NCI-H2227 treated with DMSO at 0.1 percent for 48 hours (cell line): ENCODE measurements at places on chromosomes 1 and 21.

- no peak for DNase-seq
Measured at GRCh38 chr1:50490640-50491039, 67.4 kb upstream of the DMRTA2 start.

GRCh38 chr1:215530401-215530984 lies 36.6 kb upstream of the KCTD3 start:
- DNase-seq = no peak

- no peak for DNase-seq
Measured at GRCh38 chr1:1907098-1907736, 7.8 kb upstream of the CALML6 start.

- DNase-seq = no peak
Measured at GRCh38 chr1:112727716-112728115, 12.6 kb upstream of the PPM1J start.

DNA sequence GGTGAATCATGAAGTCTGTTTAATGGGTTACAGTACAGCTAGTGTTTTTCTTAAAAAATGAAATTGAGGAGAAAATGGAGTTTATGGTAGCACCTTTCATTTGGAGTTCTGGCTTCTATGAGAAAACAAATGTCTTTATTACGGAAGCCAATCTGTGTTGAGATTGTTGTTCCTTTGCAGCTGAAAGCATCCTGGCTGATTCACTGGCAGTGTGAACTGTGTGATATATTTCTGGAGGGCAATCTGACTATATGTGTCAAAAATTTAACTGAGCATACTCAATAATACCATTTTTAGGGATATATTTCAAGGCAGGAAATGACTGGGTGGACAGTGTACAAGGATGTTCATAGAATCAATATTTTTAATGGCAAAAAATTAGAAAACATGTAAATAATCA lies 46.6 kb upstream of the LYST start:
- no peak for DNase-seq

GRCh38 chr21:24955275-24955961 lies 651.9 kb downstream of the MRPL39 start:
- no peak for DNase-seq

GRCh38 chr21:44510508-44511218 lies 29.3 kb downstream of the KRTAP10-1 start:
- peak; percentile 3 for DNase-seq

GRCh38 chr1:56070601-56071000 lies 508.8 kb downstream of the PLPP3 start:
- no peak for DNase-seq

DNA sequence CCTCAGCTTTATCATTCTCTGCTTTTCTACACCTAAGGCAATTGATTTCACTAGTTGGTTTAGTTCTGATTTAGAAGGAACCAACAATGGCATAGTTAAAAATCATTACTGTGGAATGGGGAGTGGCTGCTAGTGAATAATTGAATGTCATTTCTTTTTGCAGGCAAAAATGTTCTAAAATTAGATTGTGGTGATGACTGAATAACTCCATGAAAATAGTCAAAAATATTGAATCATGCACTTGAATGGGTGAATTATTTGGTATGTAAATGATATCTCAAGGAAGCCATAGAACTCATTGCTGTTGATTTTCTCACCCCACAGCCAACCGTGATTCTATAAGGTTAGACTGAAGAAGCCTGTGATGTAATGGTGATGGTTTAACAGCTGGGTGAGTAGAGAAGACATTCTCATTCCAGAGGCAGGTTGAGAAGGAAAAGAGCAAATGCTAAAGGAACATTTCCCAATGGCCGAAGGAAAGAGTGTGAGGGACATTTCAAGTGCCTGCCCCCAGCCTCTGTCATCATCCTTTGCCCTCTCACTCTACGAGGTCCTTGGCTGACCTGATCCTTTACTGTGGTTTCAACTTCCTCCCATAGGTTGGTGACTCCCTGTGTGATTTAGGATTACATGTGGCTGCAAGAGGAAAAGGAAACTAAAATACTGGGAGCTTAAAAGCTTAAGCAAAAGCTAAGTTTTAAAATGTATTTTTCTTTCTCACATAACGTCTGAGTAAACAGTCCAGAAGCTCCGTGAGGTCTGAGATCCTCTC lies 12.5 kb downstream of the OVAAL start:
- DNase-seq = no peak

GRCh38 chr1:81224222-81224621 lies 576.5 kb upstream of the ADGRL2 start:
- DNase-seq = no peak

- no peak for DNase-seq
Measured at GRCh38 chr21:36902793-36903192, 63.7 kb downstream of the HLCS start.

DNA sequence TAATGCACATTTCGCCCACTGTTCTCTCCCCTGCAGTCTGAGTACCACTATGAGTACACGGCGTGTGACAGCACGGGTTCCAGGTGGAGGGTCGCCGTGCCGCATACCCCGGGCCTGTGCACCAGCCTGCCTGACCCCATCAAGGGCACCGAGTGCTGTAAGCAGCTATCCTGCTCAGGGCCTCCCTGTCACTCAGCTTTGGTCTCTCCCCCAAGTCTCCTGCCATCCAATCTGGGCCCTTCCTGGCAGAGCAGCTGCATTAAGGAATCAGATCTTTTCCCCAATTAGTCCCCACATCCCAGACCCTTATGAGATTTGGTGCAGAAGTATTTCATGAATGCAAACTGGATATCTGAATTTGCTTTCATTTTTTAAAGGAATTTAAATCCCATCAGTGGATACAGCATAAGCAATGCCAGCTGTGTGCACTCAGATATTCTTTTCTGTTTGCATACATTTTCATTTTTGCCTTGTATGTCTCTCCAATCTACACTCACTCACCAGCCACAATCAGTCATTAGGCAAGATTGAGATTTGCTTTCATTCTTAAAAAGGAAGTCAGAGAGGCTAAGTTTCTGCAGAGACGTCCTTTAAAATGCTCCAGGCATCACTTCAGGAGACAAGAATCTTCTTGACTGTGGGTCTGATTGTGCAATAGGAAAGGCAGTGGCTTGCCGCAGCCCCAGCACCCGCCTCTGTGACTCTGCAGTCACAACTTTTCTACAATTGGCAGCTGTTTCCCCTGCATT lies 48.1 kb downstream of the ELAPOR1 start:
- no peak for DNase-seq

DNA sequence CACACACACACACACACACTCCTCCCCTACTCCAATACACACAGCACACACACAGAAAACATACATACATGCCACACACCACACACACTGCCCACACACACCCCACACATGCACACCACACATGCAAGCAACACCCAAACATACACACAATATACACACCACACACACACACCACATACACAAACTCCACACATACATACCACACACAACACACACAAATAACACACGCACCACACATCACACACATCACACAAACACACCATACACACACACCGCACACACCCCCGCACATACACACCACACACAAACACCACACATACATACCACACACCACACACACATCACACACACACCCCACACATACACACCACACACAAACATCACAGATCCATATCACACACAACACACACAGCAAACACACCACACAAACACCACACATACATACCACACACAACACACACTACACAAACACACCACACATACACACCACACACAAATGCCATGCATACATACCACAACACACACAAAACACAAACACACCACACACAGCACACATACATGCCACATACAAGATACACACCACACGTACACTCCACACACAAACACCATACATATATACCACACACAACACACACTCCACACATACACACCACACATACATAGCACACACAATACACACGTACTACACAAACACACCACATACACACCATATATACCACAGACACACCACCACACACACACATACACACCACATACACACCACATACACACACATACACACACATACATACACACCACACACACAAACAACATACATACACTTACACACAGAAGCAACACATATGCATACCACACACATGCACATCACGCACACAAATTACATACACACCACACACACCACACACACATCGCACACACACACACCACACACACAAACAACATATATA lies 932 bp upstream of the RAB7B start:
- no peak for DNase-seq

- no peak for DNase-seq
Measured at GRCh38 chr1:88371436-88372023, 312.5 kb upstream of the PKN2 start.

- DNase-seq = no peak
Measured at GRCh38 chr21:26759731-26760130, 85.5 kb downstream of the ADAMTS1 start.

DNA sequence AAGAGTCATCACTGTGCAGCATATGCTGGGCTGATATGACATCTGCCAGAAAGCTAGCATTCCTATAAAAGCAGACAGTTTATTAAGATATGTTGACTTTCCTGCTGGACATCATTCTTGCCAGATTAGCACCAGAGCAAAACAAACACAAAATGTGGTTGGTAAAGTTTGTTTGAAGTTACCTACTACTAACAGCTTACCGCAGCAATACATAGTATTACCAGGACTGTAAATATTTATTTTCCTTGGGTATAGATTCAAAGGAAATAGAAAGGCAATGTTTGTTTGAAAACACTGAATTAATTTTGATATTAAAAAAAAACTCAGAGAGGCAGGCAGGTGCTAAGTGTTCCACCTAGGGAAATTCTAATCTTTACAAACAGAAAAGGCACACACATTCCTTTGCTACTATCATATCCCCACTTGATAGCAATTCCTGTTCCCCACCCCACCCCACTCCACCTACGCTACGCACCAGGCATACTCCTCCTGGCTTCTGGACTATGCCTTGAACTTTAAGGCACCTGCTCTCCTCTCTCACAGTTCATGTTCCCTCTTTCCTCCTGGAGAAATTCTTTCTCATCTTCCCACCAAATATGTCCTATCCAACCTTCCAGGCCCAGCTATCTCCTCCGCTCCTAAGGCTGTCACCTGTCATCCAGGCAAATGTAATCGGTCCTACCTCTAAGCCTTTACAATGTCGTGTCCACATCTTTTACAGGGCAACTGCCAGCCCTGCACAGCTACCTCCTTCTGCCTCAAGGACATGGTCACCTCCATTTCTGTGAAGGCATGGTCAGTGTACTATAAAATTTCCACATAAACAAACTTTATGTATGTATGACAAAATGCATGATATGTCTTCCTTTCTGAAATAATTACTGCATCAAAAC lies 34.7 kb downstream of the PTPN14 start:
- DNase-seq = no peak

DNA sequence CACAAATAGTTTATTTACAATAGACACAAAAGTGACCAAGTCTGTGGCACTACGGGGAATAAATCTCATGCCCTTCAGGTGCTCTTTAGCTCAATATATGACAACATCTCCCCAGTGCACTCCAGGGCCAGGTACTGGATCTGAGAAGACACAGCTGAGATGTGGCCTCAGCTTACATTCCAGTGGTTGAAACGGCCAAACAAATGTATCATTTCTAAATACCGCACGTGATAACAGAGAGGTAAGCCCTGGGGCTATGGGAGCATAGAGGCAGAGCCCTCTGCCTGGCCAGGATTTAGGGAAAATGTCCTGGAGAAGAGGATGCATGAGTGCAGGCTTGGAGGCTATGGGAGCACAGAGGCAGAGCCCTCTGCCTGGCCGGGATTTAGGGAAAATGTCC lies 630.5 kb downstream of the SMYD3 start:
- no peak for DNase-seq

- DNase-seq = no peak
Measured at GRCh38 chr1:231107151-231107550, 54.7 kb upstream of the TRIM67 start.

DNA sequence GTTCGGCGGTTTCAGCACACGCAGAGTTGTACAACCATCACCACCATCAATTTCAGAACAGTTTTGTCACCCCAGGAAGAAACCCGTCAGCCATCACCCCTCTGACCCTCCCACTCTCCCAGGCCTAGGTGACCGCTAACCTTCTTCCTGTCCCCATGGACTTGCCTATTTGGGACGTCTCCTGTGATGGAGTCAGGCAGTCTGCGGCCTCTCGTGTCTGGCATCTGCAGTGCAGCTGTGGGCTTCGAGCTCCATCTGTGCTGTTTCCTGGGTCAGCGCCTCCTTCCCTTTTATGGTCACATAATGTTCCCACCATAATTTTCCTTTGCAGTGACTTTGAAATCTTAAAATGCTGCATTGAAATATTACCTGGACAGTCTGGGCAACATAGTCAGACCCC lies 24.4 kb downstream of the SLC45A1 start:
- DNase-seq = no peak

- DNase-seq = peak; percentile 85
Measured at GRCh38 chr1:155598842-155599331, 11.1 kb upstream of the MSTO1 start.

DNA sequence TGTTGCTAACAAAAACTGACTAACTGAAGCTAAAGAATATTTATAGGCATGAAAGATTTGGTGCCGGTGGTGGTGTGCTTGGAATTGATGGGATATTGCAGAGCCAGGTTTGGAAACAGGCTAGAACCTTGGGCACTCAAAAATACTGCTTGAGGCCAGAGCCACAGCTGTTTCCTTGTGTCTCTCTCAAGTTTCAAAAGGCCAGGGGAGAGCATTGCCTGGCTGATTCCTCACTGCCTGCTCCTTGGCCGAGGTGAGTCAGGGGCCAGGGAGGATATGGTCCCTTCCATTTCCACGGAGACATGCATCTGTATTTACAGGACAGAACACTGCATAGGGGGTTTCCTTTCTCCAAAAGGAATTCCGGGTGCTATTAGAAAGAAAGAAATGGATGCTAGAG lies 36.1 kb upstream of the IVNS1ABP start:
- DNase-seq = no peak

DNA sequence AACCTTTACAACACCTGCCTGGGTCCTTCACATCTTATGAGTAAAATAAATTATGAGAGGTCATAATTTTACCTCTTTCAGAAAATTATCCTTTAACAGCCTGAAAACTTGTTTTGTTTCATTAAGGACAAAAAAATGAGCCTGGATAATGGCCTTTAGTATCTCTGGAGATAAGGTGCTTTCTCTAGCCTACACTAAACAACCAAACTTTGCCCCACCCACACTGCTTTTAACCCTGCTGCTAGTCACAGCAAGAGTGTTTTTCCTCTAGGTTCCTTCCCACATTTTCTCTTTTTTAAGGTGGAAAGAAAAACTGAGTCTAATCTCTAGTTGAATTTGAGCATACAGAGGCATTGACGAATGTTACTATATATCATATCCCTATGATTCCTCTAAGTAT lies 101.7 kb upstream of the KRTAP19-8 start:
- DNase-seq = no peak

GRCh38 chr1:94416901-94417727 lies 1.1 kb upstream of the ABCD3 start:
- DNase-seq = peak; percentile 32

- no peak for DNase-seq
Measured at GRCh38 chr21:38925923-38926322, 120.2 kb downstream of the ETS2 start.
